ENCODE measurements at places on chromosomes 7 and 10.

GRCh38 chr7:47937065-47937687 is 11.1 kb downstream of the PKD1L1 start:
- no peak for DNase-seq

GRCh38 chr10:29344073-29344820 is 55.4 kb downstream of the LYZL1 start:
- no peak for DNase-seq

GRCh38 chr7:132475037-132475668 is 101.1 kb downstream of the PLXNA4 start:
- DNase-seq = no peak

- DNase-seq = no peak
Measured at GRCh38 chr7:146635205-146636032, 518.8 kb downstream of the CNTNAP2 start.

GRCh38 chr7:516606-517456 is 2.8 kb downstream of the PDGFA start:
- no peak for DNase-seq

- no peak for DNase-seq
Measured at GRCh38 chr10:52933748-52934147, 161.2 kb upstream of the MBL2 start.

DNA sequence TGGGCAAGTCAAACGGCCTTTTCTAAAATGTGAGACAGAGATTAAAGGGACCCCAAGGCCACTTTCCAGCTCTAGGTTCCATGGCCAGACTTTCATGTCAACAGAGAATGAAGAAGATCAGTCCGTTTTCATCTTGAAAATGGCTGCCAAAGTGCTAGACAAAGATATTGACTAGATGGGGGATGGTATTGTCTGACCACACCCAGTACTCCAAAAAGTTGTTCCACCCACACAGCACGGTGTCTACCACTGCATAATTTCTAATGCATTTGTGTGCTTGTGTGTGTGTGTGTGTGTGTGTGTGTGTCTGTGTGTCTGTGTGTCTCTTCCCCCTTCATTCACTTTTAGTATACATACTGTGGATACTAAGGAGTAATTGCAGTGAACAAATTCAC is 1.3 kb downstream of the COL1A2 start:
- DNase-seq = no peak

GRCh38 chr7:55970561-55970960 is 6.2 kb downstream of the NIPSNAP2 start:
- no peak for DNase-seq

GRCh38 chr10:14953424-14954000 is 384 bp downstream of the DCLRE1C start:
- no peak for DNase-seq

GRCh38 chr10:96830511-96831199 is 1.4 kb upstream of the LCOR start:
- no peak for DNase-seq
